ENCODE measurements at places on chromosomes 6 and 20.
A peak's percentile ranks its signal among the peaks of the same experiment; 100 is the strongest.

GRCh38 chr20:36472637-36473090 is 68.7 kb upstream of the MYL9 start:
- DNase-seq = no peak

DNA sequence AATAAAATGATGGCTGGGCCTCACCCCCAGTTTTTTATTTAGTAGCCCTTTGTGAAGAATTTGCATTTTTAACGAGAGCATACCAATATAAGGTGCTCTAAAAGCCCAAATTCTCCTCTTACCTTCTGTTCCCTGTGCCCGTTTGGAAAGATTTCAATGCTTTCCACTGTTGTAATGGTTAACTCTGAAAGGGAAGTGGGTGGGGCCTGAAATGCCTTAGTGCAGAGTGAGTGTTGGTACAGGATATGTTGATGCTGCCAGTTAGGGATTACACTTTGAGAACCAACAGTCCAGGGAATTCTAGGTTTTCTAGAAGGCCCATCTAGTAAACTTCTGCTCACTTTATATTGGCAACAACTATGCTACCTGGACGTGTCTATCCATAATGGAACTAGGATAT is 562.7 kb upstream of the NRSN1 start:
- no peak for DNase-seq

DNA sequence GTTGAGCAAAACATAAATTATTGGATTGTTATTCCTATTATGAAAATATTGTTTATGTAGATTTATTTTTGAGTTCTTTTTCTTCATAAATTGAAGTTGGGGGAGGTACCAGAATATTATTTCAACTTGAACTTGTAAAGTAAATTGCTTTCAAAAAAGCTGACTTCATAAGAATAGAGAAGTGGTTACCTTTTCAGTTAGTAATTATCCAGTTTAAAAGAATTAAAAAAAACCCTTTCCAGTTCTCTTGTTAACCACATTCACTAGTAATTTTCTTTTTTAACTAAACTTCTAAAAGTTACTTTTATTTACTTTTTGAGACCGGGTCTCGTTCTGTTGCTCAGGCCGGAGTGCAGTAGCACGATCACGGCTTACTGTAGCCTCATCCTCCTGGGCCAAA is 124.3 kb downstream of the CDKAL1 start:
- no peak for DNase-seq

DNA sequence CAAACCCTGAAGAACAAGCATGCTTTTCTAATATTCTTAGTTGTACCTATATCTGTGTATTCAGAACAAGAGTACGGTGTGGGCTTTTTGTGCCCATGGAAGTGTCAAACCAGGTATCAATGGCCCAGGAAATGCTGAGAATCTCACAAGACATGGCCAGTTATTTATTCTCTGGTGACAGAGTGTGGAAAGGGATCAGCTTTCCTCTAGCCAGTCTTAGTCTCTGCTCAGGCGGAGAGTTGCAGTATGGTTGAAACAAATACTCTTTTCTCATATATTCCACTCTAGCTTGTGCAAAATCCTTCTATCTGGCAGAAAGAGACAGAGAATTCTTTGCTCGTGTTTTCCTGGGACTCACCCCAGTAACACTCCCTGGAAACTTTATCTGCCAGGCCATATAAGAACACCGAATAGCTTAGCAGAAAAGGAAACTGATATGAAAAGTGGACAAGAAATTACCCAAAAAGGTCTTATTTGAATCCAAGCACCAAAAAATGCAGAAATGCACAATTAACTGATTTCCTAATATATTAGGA is 173.3 kb upstream of the RSPO3 start:
- DNase-seq = no peak

GRCh38 chr6:6840831-6841291 is 252.3 kb downstream of the LY86 start:
- DNase-seq = no peak

DNA sequence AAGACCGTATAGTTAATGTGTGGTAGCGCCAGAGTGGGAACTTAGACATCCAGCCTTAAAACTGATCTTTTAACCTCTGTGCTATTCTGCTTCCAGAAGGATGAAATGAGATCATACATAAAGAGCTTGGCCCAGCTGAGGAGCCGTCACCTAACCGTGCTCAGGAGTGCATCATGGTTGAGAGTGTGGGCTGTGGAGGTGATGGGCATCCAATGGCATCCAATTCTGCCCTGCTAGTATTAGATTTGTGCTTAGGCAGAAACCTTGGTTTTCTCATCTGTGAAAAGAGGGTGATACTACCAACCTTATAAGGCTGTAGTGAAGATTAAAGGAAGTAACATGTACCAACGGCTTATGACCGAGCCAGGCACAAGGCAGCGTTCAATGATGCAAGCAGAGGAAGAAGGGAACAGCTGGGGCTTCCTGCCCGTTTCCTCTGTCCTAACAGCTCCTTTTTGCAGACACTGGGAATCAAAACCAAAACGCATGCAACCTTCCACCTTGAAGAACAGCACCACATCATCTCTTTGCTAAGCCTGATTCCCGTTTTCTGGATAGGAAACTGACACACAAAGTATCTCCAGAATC is 1.3 kb downstream of the SLC22A16 start:
- no peak for DNase-seq

DNA sequence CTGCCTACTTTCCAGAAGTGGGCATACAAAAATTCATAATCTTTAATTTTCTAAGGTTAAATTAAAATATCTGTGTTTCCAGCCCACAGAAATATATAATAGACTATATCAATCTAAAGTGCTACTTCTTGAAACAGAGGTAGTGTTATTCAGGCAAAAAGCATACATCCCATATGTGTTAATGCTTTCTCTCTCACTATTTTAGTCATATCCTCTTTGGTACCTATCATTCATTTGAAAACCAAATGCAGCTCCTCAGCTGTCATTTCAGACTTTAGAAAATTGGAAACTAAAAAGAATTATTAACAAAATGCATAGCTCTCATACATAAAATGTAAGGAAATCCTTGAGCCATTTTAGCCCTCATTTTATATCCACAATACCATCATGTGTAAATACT is 925 bp downstream of the FHL5 start:
- no peak for DNase-seq

DNA sequence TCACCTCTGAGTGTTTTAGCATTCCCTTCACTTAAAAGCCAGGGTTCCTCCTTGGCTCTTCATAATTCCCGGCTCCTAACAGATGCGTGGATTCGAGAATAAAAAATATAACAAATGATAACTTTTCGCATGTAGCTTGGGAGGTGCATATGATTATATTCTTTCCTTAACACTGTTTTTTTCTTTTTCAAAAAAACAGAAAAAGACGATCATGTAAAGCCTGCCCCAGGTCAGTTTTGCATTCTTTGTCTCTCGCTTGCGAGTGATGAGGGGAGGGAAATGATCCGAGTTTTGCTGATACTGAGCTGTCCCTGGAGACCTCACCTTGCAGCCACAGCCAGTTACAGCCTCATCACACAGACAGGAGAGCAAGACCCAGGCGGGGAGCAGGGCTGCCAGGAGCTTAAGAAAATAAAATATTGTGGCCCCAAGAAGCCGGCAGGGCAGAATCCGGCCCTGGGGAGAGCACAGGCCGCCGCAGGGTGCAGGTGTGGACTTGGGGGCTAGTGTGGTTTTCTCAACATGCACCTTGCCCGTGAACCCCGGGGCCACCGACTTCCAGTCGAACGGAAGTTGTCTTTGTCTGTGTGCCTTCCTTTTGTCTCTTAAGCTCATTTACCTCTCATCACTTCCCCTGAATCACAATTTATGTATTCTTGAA is 301.8 kb downstream of the TAF4 start:
- DNase-seq = no peak

GRCh38 chr6:169791721-169792131 is 40.3 kb downstream of the ERMARD start:
- DNase-seq = no peak

- DNase-seq = no peak
Observed at GRCh38 chr20:33009214-33010132, 2.0 kb downstream of the BPIFB2 start.

GRCh38 chr6:143531720-143532499 is 20.4 kb upstream of the FUCA2 start:
- DNase-seq = no peak

DNA sequence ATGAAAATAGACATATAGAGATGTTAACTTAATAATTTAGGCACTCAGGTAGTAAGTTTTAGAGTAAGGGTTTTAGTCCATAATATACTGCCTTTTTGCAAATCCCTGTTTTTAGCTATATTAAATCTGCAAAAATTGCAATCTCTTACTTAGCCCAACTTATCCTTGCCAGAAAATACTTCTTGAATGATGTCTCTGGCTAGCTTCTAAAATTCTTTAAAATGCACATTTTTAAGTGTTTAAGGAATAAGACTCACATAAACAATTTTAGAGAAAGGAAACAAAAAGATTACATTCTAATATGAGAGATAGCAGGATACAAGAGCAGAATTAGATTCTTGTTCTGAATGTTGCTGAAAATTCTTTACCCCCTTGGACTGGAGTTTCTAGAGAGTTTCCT is 25.8 kb upstream of the RFPL4B start:
- no peak for DNase-seq

DNA sequence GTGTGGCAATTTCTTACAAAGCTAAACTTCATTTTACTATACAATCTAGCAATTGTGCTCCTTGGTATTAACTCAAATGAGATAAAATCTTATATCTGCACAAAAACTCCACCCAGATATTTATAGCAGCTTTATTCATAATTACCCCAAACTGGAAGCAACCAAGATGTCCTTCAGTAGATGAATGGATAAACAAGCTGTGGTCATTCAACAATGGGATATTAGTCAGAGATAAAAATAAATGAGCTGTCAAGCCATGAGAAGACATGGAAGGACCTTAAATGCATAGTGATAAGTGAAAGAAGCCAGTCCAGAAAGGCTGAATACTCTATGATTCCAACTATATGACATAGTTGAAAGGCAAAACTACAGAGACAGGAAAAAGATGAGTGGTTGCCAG is 98.9 kb upstream of the BMP2 start:
- DNase-seq = no peak

- no peak for DNase-seq
Observed at GRCh38 chr20:22466447-22467171, 117.8 kb downstream of the FOXA2 start.

GRCh38 chr20:2005831-2006426 is 12.1 kb upstream of the PDYN start:
- peak; percentile 7 for DNase-seq

DNA sequence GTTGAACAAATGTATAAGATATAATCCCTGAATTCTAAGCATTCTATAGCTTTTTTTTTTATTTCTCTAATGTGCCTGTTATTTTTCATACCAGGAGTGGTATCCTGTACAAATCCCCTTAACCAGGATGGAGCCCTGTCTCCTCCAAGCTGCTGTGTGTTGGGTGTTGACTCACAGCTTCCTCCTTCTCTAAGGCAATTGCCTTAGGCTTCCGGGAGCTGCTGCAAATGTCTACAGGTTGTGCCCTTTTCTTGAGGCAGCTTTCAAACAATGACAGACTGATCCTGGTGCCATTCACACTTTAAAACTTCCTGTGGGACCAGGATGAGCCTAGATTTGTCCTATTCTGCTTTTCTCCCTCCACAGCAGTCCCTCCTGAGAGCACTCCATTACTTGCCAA is 173.2 kb downstream of the BTBD3 start:
- DNase-seq = no peak

GRCh38 chr6:151702851-151703658 is 104.4 kb upstream of the ESR1 start:
- DNase-seq = no peak

DNA sequence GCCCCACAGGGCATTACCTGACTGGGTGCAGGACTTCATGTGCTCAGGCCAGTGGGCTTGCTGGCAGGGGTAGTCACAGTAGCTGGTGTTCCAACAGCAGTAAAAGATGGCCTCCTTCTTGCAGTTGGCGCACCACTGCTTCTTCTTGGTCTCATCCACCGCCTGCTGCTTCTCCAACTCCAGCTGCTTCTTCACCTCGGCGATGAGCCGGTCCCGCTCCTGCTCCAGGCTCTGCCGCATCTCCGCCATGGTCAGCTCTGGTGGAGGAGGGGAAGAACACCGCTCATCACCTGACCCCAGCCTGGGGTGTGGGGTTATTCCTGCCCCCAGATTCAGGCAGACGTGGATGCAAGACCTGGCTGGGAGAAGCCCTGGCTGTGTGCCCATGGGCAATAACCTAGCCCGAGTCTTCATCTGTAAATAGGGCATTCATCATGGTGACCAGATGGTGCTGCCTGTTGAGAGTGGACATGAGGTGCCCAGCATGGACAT is 132.2 kb downstream of the ZMYND8 start:
- DNase-seq = no peak

- no peak for DNase-seq
Observed at GRCh38 chr6:166411721-166412151, 29.0 kb upstream of the MPC1 start.

DNA sequence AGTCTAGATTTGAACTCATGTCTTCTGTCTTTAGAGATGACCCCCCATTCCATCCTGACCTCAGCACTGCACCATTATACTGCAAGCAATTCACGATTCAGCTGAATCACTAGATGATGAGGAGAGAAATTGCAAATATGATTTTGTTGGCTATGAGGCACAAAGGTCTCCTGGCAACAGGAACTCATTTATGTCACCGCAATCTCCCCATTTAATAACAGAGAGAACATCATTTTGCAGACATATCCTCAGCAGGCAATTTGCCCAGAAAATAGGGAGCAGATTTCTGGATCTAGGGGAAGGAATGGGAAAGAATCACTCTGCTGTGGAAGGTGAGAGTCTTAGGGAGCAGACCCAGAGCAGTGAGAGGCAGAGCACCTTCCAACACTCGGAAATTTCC is 303.0 kb downstream of the PAX1 start:
- DNase-seq = no peak

- DNase-seq = no peak
Observed at GRCh38 chr6:150470960-150471665, 102.3 kb downstream of the IYD start.

GRCh38 chr6:48671505-48671904 is 560.5 kb upstream of the PTCHD4 start:
- DNase-seq = no peak

GRCh38 chr6:4336778-4337442 is 201.5 kb upstream of the ECI2 start:
- DNase-seq = no peak

- DNase-seq = no peak
Observed at GRCh38 chr6:98828941-98829411, 5.4 kb upstream of the POU3F2 start.

GRCh38 chr6:760982-761955 is 68.3 kb upstream of the EXOC2 start:
- DNase-seq = no peak

DNA sequence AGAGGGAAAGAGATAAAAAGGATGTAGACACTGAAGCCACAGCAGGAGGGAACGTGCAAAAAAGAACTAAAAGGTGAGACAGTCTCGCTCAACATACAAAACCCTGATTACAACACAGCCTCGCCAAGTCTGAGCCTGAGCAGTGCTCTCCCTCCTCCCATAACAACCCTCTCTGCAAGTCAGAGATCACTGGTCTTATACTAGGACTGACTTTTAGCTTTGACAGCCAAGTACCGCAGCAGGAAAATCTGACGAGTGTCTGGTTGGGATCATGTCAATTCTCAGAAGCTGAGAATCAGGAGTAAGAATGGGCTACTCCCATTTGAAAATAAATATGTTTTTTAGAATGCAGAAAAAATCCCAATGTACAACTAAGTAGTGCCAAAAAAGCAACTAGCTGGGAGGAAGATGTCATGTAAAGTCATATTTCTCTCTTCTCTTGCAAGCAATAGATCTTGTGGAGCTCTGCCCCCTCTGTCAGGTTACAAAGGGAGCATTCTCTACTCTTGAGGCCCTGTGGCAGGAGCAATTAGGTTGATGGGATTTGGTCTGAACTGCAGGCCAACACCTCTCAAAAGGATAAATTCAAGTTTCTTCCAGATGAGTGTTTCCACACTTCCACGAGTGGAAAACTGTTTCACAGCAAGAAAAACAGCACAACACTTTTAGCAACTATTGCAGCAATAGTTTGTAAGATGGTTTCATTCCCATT is 118.9 kb upstream of the COL21A1 start:
- DNase-seq = no peak

All from AG09319 (cell line).